ENCODE measurements at places on chromosomes 3 and 15. TPM values are rescaled to one million over a fixed set of nuclear protein-coding genes. Genes with fewer than 3 reads are reported as not detected.

ABHD6 gene
- 16.5 TPM for total RNA-seq

GOLGA8J gene
- total RNA-seq, result 0.35 TPM

CKMT1B gene
- total RNA-seq, result 227 TPM

CFAP44 gene
- 5.4 TPM for total RNA-seq

HIGD2B gene
- total RNA-seq, result not detected

DZIP3 gene
- 8.5 TPM for total RNA-seq

RBPMS2 gene
- total RNA-seq, result 1.3 TPM

KCNAB1 gene
- 0.74 TPM for total RNA-seq

All from colonic mucosa (tissue), 4 donors.